ENCODE measurements at places on chromosomes 6 and 20.

GRCh38 chr6:108598305-108598863, 37.7 kb downstream of the FOXO3 start:
- DNase-seq = no peak

DNA sequence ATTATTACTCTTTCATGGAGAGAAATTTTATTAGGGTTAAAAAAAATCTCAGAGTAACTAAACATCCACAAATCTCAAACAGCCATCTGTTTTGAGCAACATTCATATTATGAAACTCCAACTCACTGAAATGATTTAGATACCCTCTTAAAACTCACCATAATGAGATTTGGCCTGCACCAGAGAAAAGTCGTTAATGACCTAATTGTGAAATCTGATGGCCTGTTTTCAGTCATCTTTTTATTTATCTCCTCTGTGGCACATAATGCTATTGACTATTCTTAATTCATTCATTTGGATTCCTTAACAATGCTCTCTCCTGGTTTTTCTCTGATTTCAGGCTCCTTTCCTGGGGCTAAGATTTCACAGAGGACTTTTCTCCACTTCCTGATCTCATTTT, 192.7 kb downstream of the RNF144B start:
- no peak for DNase-seq

- DNase-seq = no peak
Observed at GRCh38 chr6:83292900-83293843, 100.0 kb downstream of the RWDD2A start.

GRCh38 chr20:51350941-51351631, 191.4 kb downstream of the NFATC2 start:
- no peak for DNase-seq

DNA sequence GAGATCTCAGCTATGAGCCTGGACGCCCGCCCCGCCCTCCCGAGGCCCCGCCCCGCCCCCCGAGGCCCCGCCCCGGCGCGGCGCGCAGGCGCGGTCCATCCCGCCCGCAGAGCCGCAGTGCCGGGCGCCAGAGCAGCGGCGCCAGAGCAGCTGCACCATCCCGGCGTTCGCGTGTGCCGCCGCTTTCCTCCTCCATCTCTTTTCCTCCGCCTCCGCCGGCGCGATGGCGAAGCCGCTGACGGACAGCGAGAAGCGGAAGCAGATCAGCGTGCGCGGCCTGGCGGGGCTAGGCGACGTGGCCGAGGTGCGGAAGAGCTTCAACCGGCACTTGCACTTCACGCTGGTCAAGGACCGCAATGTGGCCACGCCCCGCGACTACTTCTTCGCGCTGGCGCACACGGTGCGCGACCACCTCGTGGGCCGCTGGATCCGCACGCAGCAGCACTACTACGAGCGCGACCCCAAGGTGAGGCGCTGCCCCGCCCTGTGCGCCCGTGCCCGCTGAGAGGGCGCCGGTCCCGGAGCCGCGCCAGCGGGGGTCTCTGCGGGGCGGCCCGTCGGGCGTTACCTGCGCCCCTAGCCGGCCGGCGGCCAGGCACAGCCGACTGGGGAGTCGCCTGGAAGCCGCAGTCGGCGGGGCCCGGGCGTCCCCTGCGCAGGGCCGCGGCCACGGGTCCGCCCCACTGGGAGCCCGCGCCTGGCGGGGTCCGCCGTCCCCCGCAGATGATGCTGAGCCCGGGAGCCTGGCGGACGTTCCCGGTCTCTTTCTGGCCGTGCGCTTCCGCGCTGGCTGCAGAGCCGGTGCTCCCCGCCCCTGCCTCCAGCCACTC, at the start of gene PYGB:
Gene PYGB (plus strand): TSS at position 130 of the 830 bp plus-strand sequence. CDS start 94 bp downstream, at position 224.
- peak; percentile 55 for DNase-seq

- DNase-seq = no peak
Observed at GRCh38 chr6:89986650-89987074, 92.4 kb downstream of the GJA10 start.

- DNase-seq = no peak
Observed at GRCh38 chr6:97778290-97779038, 495.4 kb upstream of the MMS22L start.

GRCh38 chr6:29828471-29828797, 809 bp downstream of the HLA-G start:
- no peak for DNase-seq

DNA sequence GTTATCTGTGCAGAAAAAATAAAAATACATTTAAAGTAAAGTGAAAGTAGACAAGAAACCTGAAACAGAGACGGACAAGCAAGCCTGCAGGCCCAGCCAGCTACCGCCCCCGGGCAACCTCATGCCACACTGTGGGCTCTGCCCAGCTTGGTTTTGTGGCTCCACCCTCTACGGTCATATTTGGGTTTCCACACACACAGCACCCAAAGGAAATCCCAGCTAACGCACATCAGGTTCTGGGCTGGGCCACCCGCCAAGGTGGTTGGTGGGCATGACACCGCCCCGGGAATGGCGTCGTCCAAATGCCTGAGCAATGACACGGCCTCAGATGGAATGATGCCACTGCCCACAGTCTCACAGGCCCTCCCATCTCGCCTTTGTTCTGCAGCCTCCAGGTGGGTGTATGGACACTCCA, 22.9 kb downstream of the FAM110A start:
- DNase-seq = no peak

- no peak for DNase-seq
Observed at GRCh38 chr6:90805619-90806155, 218.8 kb upstream of the MAP3K7 start.

DNA sequence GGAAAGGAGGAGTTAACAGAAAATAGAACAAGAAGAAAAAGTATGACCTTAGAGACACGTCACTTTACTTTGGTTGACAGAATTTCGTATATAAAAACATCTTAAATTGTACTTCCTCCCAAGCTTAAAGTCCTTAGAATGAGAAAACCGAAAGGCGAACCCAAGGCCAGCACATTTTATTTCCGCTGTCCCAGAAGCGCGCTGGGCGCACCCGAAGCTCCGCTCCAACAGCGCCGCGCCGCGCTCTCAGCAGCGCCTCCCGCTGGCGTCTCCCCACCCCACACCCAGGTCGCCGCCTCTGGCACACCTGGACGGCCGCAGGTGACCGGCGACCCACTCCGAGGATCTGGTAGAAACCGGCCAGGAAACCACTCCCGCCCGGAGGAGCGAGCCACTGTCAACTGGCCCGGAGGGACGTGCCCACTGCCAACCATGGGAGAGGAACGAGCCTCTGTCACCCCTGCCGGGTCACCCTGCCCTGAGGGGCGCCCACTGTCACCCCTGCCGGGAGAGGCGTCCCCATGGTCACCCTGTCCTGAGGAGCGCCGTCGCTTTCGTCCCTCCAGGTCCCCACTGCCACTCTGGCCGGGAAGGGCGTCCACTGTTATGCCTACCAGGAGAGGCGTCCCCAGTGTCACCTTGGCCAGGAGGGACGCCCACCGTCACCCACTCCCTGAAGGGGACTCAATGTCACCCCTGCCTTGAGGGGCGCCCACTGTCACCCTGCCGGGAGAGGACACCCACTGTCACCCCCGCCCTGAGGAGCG, 824 bp downstream of the MPC1 start:
- DNase-seq = no peak

GRCh38 chr20:36070451-36070850, 84.1 kb upstream of the EPB41L1 start:
- no peak for DNase-seq

DNA sequence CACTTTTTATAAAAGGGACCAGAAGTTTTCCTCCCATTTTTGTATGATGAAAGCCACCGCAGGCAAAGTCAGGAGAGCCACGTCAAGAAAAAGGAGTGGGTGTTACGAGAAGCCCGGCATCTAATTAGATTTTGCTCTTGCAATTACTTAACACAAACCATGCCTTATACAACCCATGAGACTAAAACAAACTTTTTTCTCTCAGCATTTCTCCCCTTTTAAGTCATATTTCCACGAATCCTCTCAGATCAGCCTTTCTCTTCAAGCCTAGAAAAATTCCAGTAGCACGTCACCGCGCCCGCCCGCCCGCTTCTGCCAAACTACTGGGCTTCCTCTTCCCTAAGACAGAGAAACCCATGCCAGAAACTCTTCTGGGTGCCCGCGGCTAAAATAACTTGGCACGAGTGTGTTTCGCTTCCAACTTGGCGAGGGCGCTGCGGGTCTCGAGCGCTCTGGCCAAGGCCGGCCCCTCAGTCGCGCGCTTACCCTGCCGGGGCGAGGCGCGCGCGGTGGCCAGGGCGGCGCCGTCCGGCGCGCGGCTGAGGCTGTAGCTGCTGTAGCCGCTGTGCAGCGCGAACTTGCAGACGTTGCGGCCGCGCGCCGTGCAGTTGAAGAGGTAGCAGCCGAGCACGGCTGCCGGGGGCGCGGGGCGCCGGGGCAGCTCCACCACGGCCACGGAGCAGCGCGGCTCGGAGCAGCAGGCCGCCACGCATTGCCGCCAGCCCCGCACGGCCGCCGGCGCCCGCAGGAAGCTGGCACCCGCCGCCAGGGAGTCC, 1.0 kb downstream of the LRP11 start:
- DNase-seq = no peak

- no peak for DNase-seq
Observed at GRCh38 chr6:156652231-156652750, 124.9 kb upstream of the ARID1B start.

GRCh38 chr20:53901497-53902096, 168.8 kb downstream of the BCAS1 start:
- no peak for DNase-seq

GRCh38 chr20:32984631-32985354, 19.4 kb downstream of the SUN5 start:
- DNase-seq = no peak

- no peak for DNase-seq
Observed at GRCh38 chr6:49453221-49453620, 9.8 kb downstream of the MMUT start.

DNA sequence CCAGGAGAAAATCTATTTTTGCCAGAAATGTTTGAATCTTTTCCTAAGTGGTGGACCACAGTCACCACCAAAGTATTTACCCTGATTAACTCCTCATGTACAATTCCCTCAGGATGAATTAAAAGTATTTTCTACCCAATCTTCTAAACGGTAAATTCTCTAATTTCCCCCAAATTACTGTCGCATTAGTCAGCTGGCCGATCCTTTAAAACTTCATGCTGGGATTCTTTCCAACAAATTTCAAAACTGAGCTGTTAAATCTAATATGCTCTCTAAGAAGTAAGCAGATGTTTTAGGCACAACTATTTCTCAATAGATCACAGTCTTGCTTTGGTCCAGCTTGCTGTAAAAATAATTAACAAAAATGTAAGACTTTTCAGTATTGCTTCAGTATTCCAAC, 447.2 kb downstream of the FRK start:
- DNase-seq = no peak

GRCh38 chr20:17530153-17530552, 1.0 kb downstream of the BFSP1 start:
- DNase-seq = no peak

All from stimulated activated CD8-positive, alpha-beta memory T cell treated with anti-CD3 and anti-CD28 coated beads, Interleukin-4, amount 100 ng/mL, for 1 hour (primary cell).